ENCODE measurements at places on chromosomes 4 and X.

DNA sequence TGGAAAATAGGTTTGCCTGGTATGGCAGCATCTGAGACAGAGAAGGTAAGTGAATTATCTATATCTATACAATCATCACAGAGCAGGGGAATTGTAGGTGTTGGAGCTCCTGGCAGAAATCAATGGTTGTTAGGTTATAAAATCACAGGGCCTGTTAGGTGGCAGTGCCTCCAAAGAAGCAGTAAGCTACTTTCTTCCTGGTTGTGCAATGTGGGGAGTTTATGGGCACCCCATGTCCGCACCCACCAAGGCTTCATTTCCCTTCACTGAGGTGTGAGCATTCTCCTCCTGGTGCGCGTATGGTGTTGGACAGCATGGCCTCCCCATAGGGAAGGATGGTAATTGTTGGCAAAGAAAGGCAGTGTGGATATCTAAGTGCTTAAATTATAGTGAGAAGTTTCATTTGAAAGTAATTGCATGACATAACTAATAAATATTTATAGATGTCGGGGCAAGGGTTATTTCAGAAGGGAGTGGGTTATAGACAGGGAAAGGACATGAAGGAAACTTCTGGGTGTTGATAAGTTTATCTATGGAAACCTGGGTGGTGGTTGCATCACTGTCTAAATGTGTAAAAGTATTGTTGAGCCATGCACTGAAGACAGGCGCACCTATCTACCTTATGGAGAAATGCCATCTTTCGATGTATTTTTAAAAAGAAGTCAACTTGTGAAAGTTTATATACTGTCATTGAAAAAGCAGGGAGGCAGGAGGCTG lies 153.7 kb downstream of the FRAS1 start:
- DNase-seq: no peak

- DNase-seq: no peak
Observed at GRCh38 chrX:50747471-50747900, 66.5 kb downstream of the SHROOM4 start.

DNA sequence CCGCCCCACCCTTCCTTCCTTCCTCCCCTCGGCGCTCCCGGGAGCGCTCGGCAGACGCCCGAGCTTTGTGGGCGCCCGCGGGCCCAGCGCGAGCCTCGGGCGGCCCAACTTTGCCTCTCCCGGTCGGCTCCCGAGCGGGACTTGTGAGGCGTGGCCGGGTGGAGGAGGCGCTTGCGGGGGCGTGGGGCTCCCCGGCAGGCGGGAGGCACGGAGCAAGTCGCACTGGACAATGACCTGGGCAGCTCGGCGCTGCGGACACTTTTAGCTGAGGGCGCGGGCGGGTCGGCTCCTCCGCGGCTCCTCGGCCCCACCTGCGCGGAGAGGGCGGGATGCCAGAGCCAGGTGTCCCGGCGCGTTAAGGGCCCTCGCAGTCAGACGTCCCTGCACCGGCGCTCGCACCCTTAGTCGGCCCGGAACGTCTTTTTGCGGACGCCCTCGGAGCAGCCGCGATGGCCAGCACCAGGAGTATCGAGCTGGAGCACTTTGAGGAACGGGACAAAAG lies 385 bp downstream of the DCLK2 start:
- no peak for DNase-seq

DNA sequence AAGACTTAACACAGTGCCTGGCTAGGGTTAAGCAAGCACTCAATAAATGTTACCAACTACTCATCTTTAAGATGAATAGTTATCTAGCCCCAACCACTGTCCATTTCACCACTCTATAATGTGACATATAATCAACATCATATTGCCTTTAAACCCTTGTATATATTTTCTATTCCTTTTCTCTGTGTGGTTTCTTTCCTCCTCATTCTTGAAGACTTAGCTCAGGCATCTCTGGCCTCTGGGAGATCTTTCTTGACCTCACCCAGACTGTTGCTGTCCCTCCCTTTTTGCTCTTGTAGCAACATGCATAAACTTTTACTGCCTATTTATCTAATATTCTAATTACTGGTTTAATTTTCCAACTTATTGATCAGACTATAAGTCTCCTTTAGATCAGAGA lies 249.9 kb upstream of the MAB21L2 start:
- DNase-seq: no peak
